ENCODE measurements at places on chromosomes 4 and X.

DNA sequence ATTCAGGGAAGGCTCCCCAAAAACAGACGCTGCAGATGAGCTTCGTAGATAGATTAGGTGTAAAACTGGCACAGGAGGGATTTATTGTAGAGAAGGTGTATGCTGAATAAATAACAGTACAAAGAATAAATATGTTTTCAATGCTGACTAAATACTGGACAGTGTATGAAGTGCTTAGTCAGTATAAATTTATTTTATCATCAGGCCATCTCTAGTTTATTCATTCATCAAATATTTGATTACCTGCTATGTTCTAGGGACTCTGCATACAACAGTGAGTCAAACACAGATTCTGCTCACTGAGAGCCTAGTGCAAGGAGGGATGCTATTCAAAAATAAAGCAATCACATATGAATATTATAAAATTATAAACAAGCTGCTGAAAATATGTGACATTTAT, 63.6 kb upstream of the TSPAN5 start:
- no peak for DNase-seq

- no peak for DNase-seq
Measured at GRCh38 chr4:148057516-148057915, 325.6 kb downstream of the ARHGAP10 start.

GRCh38 chr4:173508386-173509035, 21.5 kb downstream of the HAND2 start:
- no peak for DNase-seq

GRCh38 chr4:168651374-168651773, 154.5 kb downstream of the PALLD start:
- DNase-seq: no peak

- no peak for DNase-seq
Measured at GRCh38 chr4:184268584-184269160, 51.0 kb upstream of the ENPP6 start.
